ENCODE measurements at places on chromosomes 6 and 20. TPM values are rescaled to one million over a fixed set of nuclear protein-coding genes. Genes with fewer than 3 reads are reported as not detected.
A peak's percentile ranks its signal among the peaks of the same experiment; 100 is the strongest.

DNA sequence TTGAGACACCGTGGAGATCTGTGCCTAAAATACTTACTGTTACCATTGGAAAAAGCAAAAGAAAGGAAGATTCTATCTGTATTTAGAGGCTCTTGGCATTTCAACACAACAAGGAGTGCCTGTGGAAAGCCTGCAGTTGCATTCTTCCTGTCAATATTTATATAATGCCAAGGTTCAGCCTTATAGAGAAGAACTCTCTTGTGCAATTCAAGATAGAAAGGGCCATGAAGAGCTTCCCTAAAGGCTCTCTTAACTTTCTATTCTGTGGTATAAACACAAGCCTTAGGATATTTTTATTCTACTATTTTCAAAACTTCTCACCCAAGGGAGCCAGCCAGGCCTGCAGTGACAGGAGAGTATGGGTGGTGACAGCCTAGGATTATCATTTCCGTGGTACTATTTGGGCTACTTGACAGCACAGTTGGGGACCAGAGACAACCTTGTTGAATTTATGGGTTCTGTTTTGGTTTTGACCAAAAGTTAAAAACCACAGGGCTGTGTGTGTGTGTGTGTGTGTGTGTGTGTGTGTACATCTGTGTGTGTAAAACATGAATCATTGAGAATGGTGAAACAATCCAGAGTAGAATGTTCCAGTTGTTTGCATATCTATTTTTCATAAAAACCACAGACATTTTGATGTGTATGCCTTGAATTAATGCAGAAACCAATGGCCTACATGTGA is 700.9 kb upstream of the SLC35B3 start:
- DNase-seq, result no peak

Gene HTR1E
- total RNA-seq, result not detected

DNA sequence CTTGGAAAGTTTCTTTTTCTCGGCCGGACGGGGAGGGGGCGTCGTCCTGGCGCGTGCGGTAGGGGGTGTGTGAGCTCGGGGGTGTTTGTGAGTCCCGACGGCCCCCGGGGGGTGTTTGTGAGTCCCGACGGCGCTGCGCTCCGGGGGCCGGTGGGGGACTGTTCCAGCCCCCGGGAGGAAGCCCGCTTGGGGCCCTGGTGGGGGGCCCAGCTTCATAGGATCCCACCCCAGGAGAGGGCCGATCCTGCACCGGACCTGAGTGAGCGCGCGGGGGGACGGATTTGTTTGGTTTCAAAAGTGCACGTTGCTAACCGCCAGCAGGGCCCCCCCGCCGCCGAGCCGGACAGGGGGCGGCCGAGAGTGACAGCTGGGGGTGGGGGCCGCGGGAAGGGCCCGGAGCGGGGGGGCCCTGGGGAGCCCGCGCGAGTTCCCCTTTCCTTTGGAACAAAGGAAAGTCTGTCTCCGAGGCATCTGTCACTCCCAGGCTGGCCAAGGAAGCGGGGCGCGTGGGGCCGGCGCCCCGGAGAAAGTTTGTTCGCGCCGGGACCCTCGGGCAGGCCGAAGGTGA is 485 bp downstream of the TGIF2 start:
- DNase-seq, result peak; percentile 31

GRCh38 chr6:105692613-105693215 is 289.8 kb upstream of the PREP start:
- no peak for DNase-seq

DNA sequence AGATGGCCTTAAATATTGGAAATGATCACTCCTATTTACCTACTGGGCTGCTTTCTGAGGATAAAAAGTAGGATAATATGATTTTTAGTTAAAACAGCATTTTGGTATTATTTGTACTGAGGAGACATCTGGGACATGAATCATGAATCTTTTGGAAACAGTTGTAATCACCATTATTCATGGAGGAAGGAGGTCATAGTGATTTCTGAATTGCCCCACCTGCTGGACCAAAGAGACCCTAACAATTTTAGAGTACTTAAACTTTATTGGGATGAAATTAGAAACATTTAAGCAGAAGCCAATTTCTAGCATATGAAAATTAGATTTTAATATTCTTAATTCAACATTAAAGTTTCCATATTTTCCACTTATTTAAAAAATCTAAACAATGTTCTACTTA is 108.4 kb upstream of the SIM1 start:
- peak; percentile 57 for DNase-seq

Gene SNTA1
- total RNA-seq, result 35.8 TPM

- DNase-seq, result no peak
Measured at GRCh38 chr6:154993026-154993425, 2.1 kb upstream of the TIAM2 start.

GRCh38 chr20:43243672-43244269 is 54.1 kb upstream of the PTPRT start:
- no peak for DNase-seq

DNA sequence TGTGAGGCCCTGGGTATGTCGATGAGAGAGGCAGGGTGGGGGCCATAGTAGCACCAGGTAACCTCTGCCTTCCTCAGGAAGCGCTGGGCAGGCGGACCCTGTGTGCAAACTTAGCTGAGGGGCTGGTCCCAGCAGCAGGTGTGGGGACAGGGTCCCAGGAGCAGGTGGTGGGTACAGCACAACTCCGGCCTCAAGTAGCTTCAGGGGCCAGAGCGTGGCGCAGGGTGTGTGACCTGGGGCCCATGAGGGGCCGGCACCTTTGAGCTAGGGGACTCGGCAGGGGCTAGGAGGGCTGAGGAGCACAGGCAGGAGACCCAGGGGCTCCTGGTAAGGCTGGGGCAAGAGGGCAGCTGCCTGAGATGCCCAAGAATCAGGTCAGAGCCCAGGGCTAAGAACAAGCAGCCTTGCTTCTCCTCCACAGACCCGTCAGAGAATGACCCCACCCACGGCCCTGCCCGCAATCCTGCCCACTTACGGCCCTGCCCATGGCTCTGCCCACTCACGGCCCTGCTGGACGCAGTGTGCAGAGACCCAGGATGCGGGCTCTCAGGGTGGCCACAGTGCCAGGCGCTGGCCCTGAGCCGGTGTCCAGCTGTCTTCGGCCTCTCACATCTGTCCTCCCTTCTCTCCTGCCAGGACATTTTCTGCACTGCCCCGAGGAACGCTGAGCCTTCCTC is 30.9 kb downstream of the CHRNA4 start:
- no peak for DNase-seq

Gene CFAP206
- total RNA-seq, result not detected

DNA sequence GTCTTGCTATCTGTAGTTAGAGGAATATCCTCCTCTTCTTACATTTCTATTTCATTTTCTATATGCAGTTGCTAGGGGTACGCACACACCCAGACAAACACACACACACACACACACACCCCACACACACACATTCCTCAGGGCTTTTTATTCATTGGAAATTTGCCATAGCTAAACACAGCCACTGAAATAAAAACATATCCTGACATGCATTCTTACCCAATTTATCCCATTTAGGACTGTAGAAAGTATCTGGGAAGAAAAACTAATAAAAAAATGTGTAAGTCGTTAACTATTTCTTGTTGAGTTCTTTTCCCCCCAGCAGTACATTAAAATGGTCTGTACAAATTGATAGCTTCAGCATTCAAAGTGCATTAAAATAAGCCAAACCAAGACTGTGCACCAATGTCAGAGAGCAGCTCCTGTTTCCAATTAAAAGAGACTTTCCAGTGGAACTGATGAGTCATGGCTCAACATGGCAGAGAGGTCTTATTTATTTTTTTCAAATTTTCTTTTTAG is 357.9 kb upstream of the AGPAT4 start:
- peak; percentile 67 for DNase-seq

Gene UNC93A
- total RNA-seq, result not detected

GRCh38 chr20:40703975-40704530 is 15.0 kb upstream of the MAFB start:
- DNase-seq, result no peak

DNA sequence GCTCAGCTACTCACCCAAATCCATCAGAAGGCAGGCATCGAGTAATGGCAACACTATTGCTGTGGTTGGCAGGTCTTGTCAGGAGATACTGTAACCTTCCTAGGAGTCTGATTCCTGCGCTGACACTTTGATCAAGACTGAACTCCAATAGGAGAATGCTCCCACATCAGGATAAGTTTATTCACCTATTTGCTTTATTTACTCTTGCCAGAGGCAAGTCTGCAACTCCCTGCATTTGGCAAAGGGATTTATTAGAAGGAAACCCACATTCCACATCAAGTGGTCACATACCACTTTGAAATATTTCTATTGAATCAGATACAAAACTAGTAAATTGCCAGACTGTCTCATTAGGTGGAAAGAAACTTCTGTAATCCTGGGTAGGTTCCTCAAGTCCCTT is 43.5 kb downstream of the ZFAND3 start:
- no peak for DNase-seq

Gene RTN4IP1
- 13.6 TPM for total RNA-seq

DNA sequence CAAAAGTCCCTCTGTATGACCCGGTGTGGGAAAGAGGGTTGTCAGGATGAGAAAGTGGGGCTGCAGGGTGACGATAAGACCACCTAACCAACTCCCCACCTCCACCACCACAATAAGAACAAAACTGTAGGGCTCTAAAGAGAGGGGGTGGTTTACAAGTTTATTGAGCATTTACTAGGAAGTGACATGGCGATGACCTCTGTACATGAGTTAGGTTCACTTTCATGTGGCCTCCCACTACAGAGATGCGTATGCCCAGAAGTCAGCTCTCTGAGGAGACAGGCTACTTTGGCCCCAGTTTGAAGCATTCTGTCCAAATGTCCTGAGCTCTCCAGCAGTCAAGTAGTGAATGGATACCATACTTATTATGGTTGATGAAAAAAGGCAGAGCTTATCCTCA is 28.7 kb upstream of the PI16 start:
- DNase-seq, result no peak

GRCh38 chr20:32831982-32832381 is 12.2 kb downstream of the MAPRE1 start:
- no peak for DNase-seq

Gene PEX6
- total RNA-seq, result 32.8 TPM

Gene DLL1
- total RNA-seq, result 71.8 TPM

Gene UBE2C
- 2.4 TPM for total RNA-seq

Gene EYA4
- 18.5 TPM for total RNA-seq

DNA sequence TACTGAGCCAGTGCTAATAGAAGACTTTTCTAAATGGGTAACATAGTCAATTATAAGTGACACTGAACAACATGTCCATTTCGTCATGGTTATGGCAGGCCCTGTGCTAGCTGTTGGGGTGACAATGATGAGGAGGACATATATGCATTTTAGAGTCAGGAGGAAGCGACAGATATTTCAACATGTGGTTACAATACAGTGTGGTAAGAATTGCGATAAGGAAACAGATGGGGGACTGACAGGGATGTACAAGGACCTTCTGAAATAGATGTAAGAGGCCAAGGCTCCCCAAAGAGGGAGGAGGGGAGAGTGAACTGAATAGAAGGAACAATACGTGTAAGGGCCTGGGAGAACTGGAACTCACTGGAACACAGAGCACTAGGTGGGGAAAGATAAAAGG is 11.7 kb downstream of the MMP24 start:
- DNase-seq, result no peak

DNA sequence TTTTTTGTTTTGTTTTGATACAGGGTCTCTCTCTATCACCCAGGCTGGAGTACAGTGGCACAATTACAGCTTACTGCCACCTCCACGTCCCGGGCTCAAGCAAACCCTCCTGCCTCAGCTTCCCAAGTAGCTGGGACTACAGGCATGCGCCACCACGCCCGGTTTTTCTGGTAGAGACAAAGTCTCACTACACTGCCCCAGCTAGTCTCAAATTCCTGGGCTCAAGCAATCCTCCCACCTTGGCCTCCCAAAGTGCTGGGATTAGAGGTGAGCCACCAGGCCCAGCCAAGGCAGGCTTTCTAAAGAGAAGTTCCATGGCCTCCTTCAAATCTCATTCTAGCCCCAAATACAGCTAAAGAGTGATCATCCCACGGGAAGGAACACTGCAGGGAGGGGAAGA is 5.2 kb downstream of the MCCD1 start:
- DNase-seq, result no peak

Gene CLPSL1
- not detected for total RNA-seq

Data from myocyte (in vitro differentiated cells).